Activated T-helper 1 cell treated with anti-CD3 and anti-CD28 coated beads, Interleukin-2, amount 50 U/mL, for 16 hours (primary cell): ENCODE measurements at places on chromosomes 11 and 22.

DNA sequence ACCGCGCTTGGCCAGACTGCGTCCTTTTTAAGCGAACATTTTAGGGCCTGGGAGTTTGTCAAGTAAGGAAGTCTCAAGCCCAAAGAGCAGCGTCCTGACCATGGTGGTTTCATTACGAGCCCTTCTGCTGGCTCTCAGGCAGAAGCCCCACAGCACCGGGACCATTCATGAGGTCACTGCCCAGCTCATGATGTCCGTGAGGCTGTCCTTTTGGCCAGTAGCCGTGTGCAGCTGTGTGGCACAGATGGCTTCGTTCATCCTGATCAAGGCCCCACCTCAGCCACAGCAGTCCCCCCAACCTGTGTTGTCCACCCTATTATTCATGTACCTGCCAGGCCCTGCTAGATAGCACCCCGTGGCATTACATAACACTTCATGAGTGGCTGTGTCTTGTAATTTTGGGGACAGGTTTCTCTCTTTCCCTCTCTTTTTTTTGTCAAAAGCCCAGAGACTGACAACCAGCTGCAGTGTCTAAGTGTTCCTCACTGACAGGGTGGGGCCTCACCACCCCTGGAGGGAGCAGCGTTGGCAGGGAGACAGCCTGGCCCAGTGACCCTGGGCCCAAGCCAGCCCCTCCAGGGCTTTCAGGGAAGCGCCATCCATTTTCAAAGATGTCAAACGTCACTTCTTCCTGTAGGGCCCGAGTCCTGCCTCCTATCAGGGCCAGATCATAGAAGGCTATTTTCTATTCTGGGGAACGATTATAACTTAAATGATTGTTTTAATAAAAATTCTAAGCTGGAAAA, 21.8 kb upstream of the CABP7 start:
- DNase-seq, result no peak

DNA sequence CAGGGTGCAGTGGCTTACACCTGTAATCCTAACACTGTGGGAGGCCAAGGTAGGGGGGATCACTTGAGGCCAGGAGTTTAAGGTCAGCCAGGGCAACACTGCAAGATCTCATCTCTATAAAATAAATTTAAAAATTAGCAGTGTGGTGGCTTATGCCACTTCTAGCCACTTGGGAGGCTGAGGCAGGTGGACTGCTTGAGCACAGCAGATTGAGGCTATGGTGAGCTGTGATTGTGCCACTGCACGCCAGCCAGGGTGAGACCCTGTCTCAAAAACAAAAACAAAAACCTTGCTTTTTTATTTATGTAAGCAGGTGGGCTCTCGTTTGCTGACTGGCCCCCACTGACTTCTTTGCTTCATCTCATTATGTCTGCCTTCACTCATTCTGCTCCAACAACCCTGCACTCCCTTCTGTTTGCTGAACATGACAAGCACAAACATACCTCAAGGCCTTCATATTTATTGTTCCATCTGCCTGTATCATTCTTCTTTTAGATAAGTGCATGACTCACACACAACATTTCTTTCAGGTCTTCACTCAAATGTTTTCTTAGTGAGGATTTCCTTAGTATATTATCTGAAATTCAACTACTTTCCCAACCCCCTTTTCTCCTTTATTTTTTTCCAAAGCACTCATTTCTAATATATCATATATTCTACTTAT, 32.4 kb upstream of the CLNS1A start:
- no peak for DNase-seq

GRCh38 chr11:85912414-85912813, 57.2 kb downstream of the CCDC83 start:
- DNase-seq, result no peak

DNA sequence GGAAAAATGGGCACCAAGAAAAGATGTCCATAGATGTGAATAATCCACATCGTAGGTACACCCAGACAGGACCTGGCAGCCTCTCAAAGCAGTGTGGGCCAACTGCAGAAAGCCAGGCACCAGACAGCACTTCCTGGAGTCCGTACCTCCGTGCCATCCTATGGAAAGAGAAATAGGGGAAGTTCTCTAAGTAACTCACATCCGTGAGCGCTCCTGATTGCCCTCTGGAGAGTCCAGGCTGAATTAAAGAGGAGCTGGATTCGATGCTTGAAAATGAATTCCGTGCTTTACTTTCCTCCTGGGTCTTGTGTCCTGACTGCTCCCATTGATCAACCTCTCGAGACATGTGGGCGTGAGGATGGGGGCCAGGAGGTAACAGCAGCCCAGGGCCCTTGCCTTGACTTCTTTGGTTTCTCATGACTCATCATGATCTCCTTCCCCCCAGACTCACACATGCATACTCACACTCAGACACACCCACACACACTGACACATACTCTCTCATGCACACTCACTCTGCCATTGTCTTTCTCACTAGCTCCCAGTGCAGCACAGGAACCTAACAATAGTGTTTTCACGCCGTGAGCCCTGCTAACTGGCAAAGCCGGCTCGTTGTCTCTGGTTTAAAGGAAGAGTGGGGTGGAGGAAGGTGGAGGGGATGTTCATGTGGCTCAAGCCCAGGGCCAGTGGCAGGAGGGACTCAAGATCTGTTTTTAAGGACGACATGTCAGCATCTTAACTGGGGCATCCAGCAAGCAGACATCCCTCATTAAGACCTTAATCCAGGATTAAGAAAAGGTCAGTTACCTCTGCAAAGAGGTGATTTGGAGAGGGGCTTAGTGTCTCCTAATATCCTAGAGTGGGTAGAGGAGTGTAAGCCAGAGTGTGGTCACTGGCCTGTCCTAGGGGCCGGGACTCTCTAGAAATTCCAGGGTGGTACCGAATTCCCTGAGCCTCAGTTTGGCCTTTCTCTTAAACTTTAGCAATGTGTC, 104.2 kb downstream of the SCN3B start:
- DNase-seq, result no peak

- no peak for DNase-seq
Observed at GRCh38 chr11:83147895-83148294, 9.0 kb upstream of the PCF11 start.

DNA sequence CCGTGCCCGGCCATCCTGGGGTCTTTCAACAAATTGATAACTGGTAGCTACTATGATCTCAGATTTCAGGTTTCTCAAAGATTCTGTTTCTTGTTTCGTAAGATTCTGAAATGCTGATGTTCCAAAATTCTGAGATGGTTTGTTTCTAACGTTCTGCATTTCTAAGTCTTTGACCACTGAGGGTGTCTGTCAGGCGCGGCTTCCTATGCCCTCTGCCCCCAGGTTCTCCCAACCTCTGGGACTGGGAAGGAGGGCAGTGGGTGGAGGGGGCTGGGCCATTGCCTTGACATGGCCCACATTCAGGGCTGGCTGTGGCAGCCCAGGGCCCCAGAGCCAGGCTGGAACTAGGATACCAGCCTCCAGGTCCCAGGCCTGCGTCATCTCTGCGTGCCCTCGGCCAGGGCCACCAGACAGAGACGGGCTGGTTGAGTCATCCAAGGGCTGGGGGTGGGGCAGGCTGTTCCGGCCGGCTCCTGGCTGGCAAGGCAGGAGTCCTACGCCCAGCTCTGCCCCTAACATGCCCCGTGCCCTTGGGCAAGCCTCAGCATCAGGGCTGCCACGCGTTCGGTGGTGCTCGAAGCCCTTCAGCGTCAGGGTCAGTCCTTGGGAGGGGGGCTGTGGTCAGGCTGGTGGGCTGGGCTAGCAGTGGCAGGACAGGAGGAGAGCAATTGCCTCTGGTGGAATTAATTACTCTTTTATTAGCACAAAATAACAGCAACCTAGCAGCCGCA, 5.2 kb downstream of the TMEM134 start:
- no peak for DNase-seq

- no peak for DNase-seq
Observed at GRCh38 chr11:12220305-12220704, 109.9 kb downstream of the MICAL2 start.

GRCh38 chr11:26865703-26866102, 128.2 kb upstream of the FIBIN start:
- DNase-seq, result no peak

DNA sequence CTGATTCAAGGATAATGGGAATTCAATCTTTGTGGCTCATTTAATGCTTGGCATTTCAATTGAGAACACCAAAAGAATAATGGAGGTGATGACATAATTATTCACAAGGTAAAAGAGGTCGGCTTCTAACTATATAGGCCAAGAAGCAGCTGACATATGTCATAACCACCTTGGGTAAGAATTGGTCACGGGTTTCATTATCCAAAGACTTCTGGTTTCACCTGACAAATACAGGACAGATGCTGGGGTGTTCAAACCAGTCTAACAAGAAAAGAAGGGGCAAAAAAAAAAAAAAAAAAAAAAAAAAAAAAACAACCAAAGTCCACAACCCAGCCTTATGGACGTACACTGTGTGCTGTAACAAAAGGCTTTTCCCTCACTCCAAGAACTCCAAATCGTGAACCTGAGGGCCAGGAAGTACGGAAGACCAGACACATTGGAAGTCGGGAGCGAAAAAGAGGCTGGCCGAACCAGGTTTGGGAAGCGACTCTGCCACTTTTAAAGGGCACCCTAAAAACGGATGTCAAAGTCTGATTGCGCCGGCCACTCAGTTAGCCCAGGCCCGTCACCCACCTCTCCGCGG, 385 bp downstream of the HARBI1 start:
- no peak for DNase-seq

- no peak for DNase-seq
Observed at GRCh38 chr11:95289378-95290101, 58.5 kb upstream of the SESN3 start.

DNA sequence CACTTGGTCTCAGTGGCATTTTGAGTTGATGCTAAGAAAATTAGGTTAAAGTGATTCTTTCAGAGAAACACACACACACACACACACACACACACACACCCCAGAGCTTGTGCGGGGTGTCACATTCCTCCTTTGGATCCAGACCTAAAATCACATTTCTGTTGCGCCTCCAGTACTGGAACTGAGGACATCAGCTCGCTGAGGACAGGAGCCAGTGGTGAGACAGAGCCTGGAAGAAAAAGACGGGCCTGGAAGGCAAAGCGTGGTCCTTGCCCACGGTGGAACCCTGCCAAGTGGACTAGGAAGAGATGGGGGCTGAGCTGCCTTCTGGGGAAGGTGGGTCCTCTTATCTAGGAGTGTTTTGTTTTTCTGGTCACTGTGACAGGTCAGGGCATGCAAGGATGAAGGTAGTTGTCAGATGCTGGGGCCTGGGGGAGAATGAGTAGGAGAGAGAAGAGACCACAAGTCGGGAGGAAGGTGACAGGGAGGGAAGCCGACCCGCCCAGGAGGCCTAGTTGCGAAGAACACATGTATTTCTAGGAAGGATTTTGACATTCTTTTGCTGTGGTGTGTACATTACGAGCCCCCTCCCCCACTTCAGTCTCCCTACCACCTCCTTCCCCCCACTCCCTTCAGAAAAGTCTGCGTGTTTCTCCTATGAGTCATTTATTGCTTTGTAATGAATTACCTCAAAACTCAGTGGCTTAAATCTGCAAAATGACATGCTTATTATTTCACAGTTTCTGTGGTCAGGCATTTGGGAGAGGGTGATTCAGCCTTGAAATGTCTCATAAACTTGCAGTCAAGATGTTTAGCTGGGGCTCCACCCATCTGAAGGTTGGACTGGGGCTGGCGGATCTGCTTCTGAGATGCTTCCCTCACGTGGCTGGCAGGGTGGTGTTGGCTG, 4.8 kb upstream of the ELFN2 start:
- DNase-seq, result no peak

DNA sequence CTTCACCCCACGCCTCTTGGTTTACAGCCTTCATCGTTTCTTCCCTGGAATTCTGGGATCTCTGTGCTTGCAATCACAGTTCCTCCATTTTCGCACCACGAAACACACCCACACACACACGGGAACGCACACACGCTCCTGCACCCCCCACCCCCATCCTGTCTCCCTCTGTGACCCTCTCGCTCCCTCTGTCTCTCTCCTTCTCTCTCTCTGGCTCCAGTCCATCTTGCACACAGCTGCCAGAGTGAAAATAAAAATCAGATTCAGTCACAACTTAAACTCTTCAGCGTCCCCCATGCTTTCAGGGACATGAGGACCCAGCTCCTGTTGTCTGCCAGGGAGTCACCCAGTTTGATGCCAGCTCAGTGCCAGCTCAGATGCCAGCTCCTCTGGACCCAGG, 3.0 kb downstream of the GAL start:
- no peak for DNase-seq

GRCh38 chr22:28734393-28734792, 7.2 kb downstream of the CHEK2 start:
- no peak for DNase-seq

- peak; percentile 61 for DNase-seq
Observed at GRCh38 chr11:67265633-67266448, 432 bp upstream of the GRK2 start.

GRCh38 chr11:58907780-58908179, 31.5 kb upstream of the GLYATL1 start:
- DNase-seq, result no peak

DNA sequence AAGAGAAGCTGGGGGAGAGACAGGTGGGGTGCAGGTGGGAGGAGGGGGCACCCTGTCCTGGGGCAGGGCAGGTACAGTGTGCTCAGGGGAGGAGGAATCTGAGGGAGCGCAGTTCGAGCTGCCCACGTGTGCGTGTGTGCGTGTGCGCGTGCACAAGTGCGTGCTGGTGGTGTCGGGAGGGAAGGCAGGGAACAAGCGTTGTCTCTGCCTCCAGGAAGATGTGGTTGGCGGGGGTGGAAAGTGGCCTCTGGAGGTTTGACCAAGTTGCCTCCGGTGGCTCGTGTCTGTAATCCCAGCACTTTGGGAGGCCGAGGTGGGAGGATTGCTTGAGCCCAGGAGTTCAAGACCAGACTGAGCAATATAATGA, 49.9 kb upstream of the THY1 start:
- no peak for DNase-seq

DNA sequence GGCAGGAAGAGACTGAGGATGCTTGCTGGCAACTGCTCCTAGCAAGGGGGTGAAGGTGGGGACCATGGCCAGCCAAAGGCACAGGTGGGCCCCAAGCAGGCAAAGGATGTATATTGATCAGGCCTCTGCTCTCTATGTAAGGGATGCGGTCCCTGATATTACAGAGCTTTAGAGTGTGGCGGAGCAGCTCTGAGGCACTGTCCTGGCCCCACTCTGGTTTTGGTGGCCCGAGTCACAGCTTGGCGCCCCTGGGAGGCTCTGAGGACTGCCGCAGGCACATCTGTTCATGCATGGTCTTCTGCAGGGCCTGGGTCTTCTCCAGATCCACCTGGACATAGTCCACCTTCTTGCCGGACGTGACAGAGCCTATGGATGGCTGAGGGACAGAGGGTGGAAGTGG, 45.5 kb downstream of the GAB4 start:
- no peak for DNase-seq
